ENCODE measurements at places on chromosomes 2 and 18.
A peak's percentile ranks its signal among the peaks of the same experiment; 100 is the strongest.

DNA sequence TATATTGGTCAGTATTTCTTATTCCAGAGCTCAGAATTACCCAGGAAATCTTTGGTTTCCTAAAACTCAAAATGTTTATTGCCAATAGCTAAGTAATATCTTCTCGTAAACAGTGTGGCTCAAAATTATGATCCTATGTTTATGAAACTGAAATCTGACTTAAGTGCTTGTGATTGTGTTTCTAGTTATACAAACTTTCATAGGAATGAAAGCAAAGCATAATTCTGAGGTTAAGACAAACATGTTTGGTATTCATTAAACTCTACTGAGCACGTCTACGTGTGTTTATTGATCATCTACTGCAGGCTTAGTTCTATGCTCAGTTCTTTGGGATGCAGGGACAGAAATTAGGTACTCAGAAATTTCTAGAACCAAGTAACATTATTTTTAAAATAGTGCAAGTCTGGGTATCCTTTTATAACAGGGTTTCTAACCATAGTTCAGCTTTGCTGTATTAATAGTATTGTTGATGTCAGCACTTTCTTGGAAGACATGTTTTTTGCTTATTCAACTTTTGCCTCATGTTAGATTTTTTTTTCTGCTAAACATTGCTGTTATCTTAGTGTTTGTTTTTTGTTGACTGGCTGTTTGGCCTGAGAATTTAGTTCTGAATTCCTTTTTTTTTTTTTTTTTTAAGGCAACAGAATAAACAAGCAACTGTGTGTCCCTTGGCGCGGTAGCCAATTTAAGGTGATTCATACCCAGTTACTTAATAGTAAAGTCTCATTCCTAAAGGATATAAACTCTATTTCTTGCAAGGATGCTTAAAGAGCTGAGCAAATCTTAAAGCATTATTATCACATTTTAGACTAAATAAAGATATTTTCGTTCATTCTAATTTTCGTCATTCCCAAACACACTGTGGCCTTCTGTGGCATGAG, 31.3 kb downstream of the PTPRM start:
- DNase-seq: no peak

DNA sequence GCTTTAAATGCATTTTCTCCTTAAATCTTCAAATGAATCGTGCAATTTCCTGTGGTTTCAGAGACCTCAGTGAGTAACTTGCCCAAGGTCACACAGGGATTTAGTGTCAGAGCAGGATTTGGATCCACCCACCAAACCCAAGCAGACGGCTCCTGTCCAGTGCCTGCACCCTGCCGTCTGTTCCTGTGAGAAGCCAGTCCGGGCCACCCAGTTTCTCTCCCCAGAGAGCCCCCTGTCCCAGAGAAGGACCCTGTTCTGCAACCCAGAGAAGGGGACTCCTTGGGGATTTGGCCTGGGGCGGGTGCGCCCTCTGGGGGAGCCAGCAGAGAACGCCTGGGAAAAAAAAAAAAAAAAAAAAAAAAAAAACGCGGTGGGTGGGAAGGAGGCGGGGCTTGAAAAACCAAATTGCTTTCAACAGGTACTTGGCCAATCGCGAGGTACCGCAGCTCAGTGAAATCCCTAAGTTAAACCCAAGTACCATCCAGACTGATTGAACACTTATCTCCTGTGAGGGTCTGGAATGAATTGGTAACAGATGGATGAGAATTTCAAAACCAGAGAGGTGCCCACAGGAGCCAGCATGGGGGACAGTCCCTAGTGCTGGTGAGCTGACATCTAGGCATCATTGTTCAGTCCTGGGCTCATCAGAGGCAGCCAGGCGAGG, 30.9 kb upstream of the REEP1 start:
- peak; percentile 76 for DNase-seq

DNA sequence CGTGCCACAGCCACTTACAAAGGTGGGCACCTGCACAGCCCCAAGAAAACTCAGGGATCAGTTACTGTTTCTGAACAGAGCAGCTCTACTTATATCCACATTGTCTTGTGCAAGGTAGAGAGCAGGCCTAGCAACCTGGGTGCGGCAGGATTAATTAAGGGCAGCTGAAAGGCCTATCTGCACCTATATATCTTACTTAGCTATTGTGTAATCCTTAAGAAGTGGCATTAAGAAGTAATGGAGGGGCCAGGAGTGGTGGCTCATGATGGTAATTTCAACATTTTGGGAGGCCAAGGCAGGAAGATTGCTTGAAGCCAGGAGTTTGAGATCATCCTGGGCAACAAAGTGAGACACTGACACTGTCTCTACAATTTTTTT, 12.8 kb upstream of the ARL5A start:
- DNase-seq: no peak

GRCh38 chr2:120765678-120766469, 30.2 kb downstream of the GLI2 start:
- DNase-seq: no peak

- no peak for DNase-seq
Observed at GRCh38 chr2:203018181-203018580, 3.5 kb downstream of the NBEAL1 start.

GRCh38 chr18:59927246-59927825, 27.5 kb downstream of the PMAIP1 start:
- DNase-seq: no peak

GRCh38 chr2:198134293-198134955, 330.0 kb downstream of the PLCL1 start:
- DNase-seq: no peak

GRCh38 chr2:38262069-38262871, 114.8 kb downstream of the ATL2 start:
- DNase-seq: no peak

- DNase-seq: no peak
Observed at GRCh38 chr18:46374850-46375249, 270.7 kb downstream of the HAUS1 start.

GRCh38 chr2:106165029-106165428, 29.1 kb downstream of the UXS1 start:
- no peak for DNase-seq

DNA sequence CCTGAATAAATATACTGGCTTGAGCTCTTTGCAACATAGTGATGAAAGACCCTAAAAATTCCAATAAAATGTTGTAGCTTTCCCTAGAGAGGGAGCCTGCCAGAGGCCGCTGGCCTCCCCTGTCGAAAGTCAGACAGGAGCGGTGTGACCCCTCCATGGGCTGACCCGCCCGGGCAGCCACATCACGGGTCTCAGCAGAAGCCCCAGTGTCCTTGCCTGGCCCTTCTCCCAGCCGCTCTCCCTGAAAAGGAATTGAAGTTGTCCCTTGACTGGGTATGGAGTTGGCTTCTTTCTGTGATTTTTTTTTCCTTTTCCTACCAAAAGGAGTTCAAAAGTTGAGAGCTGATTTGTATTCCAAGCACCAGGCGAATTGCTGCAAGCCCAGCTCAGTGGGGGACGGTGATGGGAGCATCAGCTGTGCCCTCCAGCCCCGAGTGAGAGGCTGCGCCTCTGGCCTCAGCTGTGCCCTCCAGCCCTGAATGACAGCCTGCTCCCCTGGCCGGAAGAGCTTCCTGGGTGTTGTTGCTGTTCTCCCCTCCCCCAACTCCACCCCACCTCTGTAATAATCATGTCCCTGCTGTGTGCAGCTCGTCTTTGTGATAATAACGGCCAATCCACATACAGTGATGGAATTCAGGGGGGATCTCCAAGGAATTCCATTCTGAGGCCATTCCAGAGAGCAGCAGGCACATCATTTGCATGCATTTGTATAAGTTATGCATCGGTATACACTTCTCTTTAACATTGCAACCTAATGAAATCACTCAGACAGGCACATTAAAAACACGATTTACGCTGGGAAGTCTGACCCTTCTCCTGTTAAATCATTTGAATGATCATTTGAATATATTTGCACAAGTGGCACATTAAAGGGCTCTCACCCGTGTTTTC, 501.0 kb downstream of the EIPR1 start:
- peak; percentile 11 for DNase-seq

DNA sequence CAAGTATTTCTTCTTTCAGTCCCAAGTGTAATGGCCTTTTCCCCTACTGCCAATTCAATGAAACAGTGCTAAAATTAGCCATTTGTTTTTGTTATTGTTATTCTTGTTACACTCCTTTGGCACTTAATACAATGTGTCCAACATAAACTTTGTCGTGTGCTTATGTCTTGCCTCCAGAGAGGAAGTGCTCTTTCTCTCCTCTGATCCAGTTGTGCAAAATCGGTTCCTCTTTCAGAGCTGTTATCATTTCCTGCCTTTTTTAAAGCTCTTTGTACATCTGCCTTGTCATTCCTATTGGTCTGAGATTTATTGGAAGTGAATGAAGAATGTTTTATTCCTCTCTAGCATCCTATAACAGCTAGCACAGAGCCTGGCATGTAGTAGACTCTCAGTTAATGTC, 623.2 kb upstream of the ID2 start:
- DNase-seq: no peak

DNA sequence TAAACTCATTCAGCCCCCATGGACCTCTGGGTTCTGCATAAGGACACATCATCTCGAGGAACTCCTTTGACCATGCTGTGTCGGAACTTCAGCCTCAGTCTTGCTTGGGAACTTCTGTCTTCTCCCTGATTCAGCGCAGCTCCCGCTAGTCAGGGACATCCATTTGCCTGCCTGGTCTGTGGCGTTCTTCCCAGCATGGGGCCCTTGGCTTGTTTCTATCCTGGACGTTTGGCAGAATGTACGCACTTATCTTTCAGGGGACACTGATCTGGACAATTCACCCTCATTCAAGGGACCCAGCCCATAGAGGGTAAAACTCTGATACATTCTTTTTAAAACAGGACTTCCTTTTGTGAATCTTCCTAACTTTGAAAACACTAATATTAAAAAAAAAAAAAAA, 75.8 kb upstream of the WIPF1 start:
- no peak for DNase-seq

- DNase-seq: no peak
Observed at GRCh38 chr2:43724728-43725526, 48.7 kb upstream of the C1GALT1C1L start.

DNA sequence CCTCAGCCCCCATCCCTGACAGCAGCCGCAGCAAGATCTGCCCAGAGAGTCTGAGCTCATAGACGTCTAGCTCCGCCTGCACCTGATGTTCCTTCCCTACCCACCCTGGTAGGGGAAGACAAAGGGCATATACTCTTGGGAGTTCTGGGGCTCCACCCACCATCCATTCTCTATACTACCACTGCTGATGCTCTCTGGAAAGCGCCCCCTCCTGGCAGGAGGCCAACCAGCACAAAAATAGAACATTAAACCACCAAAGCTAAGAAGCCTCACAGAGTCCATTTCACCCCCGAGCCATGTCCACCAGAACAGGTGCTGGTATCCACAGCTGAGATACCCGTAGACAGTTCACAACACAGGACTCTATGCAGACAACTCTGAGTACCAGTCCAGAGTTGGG, 662.6 kb upstream of the FAM98A start:
- DNase-seq: no peak

DNA sequence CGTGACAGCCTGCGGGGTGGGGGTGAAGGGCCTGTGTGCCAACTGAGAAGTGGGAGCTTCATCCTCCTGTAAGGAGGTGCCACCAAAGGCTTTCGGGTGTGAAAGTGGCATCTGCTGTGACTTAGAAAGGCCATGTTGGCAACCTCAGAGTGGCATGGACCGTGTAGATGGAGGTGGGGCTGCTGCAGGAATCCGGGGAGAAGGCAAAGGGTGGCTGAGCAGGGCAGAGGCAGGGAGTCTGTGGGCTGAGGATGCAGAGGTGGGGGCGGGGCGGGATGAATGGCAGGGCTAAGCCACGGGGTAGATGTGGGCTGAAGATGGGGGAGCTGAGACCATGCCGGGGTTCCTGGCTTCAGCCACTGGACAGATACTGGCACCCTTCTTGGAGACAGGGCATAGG, 28.2 kb downstream of the TOGARAM2 start:
- no peak for DNase-seq

GRCh38 chr2:170408461-170409163, 230.7 kb downstream of the MYO3B start:
- DNase-seq: peak; percentile 56

- no peak for DNase-seq
Observed at GRCh38 chr2:126614524-126615227, 41.3 kb upstream of the GYPC start.

DNA sequence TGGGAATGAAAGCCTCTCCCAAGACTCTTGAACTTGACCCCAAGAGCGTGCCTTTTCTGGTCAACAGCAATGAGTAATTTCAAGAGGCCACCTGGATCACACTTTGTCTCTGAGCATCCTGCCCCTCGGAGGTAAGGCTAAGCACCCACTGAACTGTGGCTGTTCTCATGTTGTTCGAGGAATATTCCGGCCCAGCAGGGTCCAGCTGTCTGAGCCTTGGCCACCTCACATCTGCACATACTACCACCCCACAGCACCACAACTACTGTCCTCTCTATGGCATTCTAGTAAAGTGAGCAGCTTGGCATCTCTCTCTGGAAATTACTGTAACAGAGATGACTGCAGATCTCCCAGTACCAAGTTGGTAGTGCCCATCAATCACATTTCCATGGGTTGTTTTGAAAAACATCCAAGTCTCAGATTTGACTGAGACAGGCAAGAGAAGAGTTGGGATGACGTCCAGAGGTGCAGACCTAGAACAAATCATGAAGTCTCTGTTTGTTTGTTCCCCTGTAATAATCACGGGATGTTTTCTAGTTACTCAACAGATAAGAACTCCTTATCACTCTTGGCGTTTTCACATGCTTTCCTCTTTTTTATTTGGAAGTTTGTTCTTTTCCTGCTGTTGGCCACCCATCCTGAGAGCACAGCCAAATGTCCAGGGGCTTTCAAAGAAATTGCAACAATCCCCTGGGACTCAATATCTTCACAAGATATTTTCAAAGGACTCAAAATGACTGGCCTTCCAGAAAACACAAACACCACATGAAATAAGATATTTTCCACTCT, 336.0 kb upstream of the TNP1 start:
- no peak for DNase-seq

DNA sequence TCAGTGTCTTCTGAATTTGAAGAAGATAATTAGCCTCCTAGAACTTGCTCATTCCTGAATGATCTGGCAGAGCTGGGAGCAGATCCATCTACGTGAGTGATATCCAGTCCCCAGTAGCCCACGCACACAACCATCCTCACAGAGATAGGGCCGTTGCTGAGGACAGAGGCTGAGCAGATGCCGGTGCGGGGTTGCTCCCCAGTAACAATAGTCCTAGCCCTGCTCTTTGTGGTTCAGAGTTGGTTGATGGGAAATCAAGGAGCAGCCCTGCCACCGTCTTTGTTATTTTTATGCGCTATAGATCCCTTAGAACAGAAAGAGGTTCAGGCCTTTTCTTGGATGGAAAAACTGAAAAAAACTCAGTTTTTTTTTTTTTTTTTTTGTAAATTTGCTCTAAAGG, 69.3 kb downstream of the VWA3B start:
- no peak for DNase-seq

DNA sequence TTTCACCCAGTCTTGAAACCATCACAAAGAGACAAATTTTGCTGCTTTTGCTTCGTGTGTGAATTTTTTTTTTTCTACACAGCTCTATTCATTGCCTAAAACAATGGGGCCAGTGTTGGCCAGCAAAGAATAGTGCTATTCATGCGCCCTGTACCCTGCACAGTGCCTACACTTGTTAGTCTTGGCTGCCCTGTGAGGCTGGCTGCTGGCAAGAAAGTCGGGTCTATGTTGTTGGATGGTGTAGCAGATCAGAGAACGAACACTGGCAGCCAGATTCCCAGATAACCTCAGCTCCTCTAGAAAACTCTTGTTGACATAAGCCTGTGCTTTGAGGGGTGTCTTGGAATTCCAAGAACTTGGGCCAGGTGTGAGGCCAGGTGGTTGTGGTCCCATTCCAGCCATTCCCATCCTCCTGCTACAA, 455.7 kb upstream of the TCF4 start:
- DNase-seq: no peak

Data from activated CD8-positive, alpha-beta memory T cell treated with anti-CD3 and anti-CD28 coated beads for 24 hours (primary cell).